Cortex of kidney (tissue), 1 donor: ENCODE measurements at places on chromosomes 6 and 20.

GRCh38 chr6:100998111-100998510 is 117.0 kb upstream of the ASCC3 start:
- DNase-seq = no peak

GRCh38 chr6:95517568-95517967 is 59.8 kb upstream of the MANEA start:
- no peak for DNase-seq

GRCh38 chr6:45574885-45575284 is 197.2 kb upstream of the SUPT3H start:
- no peak for DNase-seq

- no peak for DNase-seq
These were observed 15.7 kb downstream of the MTG2 start for GRCh38 chr20:62198496-62198895.

- no peak for DNase-seq
These were observed 57.8 kb upstream of the ZFAND3 start for GRCh38 chr6:37761554-37762271.

DNA sequence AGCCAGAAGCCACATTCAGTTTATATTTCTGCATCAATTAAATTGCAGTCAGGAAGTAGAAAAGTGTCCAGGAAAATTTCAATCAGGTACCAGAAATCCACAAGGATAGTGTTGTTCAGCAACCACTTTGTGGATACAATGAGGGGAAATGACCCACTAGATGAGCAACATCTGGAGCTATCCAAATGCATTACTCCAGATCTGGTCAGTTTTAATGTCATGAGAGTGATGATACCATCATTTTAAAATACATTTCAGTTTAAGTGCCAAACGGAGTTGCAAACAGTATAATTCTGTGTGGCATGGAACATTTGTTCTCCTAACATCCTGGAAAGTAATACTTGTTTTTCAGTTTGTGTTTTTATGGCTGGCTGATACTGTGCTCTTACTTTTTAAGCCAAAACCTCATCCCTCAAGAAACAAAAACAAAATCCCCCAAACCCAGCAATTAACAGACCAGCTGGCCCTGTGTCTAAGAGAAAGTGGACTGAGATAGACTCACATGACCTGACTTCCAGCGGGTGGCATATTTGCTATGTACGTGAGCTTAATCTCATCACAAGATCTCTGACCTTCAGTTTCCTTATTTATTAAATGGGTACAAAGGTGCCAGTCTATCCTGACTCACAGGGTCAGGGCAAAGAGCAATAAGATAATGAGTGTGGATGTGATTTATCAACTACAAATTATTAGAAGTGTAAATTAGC is 58.8 kb upstream of the CNKSR3 start:
- no peak for DNase-seq

GRCh38 chr6:9699888-9700287 is 715.0 kb downstream of the TFAP2A start:
- no peak for DNase-seq

DNA sequence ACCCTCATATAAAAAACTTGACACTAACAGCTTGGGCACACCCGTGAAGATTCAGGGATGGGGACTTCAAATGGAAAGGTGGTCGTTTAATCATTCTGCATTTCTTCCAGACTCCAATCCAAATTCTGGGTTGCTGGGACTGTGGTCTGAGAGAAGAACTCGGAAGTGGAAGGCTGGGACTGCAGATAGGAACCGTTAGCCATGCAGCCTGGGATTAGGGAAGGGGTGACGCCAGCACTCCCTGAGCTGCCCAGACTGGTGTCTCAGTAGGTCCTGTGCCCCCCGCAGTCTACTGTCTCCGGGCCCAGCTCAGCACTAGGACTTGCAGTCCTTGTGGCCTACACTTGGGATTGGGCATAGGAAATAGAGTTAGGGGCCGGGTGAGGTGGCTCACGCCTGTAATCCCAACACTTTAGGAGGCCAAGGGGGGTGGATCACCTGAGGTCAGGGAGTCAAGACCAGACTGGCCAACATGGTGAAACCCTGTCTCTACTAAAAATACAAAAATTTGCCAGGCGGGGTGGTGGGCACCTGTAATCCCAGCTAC is 511 bp upstream of the CLIC1 start:
- no peak for DNase-seq

DNA sequence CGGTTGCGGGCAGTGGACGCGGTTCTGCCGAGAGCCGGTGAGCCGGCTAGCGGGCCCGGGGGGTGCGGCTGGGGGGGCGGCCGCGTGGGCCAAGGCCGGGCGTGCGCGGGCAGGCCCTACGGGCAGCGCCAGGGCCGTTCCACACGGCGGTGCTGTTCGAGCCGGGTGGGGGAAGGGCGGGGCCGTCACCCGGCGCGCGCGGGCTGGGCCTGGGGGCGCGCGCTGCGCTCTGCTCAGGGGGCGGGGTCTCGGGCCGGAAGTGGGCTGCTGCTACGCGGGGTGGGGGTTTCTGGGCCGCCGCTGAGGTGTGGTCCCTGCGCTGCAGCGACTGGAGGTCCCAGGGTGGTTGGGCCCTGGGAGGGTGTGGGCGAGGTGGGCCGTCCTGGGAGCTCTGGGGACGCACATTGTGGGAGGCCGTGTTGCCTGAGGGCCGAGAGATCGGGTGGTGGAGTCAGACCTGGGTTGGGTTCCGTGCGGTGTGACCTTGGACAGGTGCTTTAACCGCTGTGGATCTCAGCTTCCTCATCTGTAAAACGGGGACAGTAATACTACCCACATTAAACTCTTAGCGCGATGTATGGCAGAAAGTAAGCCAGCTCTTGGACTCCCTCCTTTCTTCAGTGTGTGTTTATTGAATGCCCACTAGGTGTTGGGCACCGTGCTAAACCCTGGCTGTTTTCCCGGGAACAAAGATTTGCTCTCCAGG is 391 bp downstream of the MAPRE1 start:
- DNase-seq = no peak

- no peak for DNase-seq
These were observed 73.6 kb downstream of the RALGAPA2 start for GRCh38 chr20:20638878-20639277.

GRCh38 chr6:158916617-158917016 is 83.4 kb downstream of the RSPH3 start:
- DNase-seq = no peak

DNA sequence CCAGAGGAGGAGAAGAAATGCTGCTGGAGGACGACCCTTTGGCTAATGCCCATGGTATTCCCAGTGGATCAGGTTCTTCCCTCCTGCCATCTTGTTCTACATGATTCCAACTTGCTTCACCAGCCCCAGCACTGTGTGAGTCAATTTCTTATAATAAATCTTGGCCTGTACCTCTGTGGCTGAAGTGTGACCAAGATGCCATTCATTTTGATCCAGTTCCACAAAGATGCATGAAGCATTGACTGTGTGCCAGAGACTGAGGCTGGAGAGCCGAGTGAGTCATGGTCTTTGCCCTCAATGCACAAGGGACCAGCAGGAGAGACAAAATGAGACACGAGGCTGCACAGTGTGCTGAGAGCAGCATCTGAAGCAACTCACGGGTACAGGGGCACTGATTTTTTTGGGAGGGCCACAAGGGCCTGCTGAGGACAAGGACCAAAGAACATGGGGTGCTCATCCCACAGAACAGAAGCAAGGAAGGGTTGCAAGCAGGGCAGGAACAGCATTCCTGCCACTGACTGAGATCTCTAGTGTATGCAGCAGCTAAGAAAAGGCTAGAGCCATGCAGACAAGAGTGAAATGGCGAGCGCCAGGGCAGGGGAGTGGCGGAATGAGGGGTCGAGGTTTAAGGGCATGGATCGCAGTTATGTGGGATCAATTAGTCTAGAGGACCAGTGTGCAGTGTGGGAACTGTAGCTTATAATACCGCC is 207.0 kb downstream of the THBS2 start:
- DNase-seq = no peak

GRCh38 chr20:52207020-52207810 is 15.6 kb upstream of the ZFP64 start:
- no peak for DNase-seq

DNA sequence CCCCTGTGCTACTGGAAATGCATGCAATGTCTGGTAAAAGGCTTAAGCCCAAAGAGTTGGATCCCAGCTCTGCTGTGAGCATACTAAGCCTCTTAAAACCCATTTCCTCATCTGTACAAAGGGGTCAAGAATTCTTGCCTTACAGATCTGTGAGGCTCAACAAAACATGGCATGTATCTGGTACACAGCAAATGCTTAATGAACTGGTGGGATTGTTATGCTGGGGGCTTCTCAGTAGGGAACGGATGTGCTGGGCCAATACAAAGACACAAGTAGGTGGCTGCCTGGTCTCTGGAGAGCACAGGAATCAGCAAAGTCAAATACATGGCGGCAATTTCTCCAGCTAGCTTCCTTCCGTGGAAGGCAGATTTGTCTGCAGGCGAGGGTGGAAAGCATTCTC is 62.3 kb downstream of the LAMP5 start:
- no peak for DNase-seq

GRCh38 chr20:10177326-10177725 is 41.3 kb upstream of the SNAP25 start:
- no peak for DNase-seq

- DNase-seq = no peak
These were observed 76.1 kb upstream of the HSF2 start for GRCh38 chr6:122323361-122323760.

- DNase-seq = no peak
These were observed 83.3 kb upstream of the ZNF217 start for GRCh38 chr20:53676987-53677386.

DNA sequence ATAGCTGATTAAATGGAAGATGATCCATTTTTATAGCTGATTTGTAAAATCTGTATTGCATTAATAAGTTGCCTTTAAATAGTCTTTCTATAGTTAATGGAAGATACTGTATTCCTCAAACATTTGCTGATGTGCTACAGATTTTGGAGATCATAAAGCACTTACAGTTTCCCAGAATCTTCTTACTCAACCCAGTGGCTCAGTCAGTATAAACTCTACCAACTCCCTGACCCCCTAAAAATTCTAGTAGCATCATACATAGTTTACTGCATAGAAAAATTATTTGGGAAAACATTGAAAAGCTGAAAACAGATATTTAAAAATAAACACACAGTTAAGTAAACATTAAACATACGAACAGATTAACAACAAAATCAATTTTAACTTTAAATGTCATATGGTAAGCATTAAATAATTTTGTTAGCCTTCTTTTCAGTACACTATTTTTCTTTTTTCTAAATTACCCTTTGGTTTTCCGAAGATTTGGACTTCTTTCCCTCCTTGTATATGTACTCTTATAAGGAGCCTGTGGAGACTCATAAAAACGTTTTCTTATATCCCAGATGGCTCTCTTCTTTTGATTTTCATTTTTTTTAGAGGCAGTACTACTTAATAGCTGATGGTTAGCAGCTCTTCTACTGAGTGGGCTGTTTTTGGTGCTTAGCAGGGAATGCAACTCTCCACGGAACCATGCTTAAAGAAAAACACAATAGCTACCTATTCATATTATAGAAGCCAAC is 62.7 kb upstream of the BMP5 start:
- DNase-seq = no peak

DNA sequence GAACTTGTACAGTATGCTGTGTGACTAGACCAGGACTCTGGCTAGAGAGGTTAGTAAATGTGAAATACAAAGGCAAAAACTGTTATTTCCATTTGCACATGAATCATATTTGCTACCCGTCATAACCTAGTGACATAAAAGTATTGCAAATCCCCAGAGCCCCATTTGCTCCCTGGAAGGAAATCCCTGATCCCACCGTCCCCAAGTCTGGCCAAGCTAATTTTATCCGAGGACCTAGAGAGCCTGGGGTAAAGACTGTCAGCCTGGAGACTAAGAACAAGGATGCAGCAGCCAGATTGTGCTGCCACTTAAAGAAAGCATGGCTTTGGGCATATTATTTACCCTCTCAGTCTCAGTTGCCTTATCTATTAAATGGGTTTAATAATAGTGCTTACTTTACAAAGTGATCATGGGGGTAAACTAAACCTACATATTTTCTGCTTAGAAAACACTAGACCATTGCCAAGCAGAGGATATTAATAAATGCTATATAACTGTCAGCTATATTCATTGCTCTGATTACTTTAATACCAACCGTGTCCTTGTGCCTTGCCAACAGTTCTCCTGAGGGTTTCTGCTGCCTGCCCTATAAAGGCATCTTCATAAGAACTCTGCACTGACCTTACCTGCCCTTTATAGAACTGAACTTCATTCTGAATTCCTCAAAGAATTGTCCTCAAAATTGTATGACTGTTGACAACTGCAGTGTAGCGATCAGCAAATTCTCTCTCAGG is 16.9 kb upstream of the TNFAIP3 start:
- DNase-seq = no peak
